ENCODE measurements at places on chromosomes 16 and 17.

GRCh38 chr17:10879190-10879836 lies 41.4 kb upstream of the PIRT start:
- DNase-seq = peak; percentile 89

DNA sequence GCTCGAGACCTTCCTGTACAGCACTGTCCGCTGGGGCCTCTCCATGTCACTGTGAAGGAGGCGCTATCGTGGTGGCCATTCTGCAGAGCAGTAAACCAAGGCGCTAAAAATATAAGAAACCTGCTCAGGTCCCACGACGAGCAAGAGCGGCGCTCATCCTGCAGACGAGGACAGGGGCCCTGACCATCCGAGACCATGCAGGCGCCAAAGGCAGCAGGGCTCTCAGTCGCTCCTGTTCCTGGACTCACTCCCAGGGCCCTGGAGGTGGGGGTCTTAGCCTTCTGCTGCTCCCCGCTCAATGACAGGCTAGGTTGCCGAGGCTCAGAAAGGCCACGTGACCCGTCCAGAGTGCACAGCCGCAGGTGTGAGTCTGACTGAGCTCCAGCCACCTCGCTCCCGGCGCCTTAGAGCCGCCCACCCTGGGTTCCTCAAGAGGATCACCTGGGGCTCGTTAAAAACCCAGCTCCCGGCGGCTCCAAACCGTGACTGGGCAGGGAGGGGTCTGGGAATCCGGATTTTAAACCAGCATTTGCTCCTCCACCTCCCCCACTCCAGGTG lies 509 bp upstream of the ATP2C2 start:
- DNase-seq = peak; percentile 57

DNA sequence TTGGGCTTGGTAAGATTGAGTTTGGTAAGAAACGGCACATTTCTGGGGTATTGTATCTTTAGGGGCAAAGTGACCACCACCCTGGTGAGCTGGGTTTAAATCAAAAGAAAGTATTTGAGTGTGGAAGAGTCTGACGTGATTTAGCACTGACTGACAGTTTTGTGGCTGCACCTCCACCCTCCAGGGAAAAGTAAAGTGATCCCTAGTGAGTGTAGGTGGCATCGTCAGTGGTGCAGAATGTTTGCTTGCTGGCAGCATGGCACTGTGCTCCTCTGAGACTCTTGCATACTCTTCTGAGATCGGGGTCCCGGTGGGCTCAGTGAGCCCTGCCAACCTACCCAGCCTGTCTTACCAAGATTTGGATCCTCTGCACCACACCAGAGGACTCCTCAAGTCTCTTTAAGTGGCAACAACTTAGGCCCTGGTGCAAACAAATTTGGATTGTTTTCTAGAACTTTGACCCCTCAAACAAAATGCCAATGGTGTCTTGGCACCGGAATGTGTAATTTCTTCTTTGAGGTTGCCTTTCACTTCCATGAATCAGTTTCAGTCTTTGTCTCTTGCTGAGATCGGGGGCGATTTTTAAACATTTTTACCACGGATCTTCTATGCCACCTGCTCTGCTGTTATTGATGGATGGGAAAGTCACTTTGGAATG lies 2.8 kb downstream of the PRKCB start:
- no peak for DNase-seq

- DNase-seq = no peak
Measured at GRCh38 chr16:78516006-78516736, 416.7 kb downstream of the WWOX start.

- DNase-seq = no peak
Measured at GRCh38 chr17:45703806-45704205, 80.3 kb upstream of the CRHR1 start.

Data from lung (tissue), 17 donors.